Activated T-cell treated with anti-CD3 and anti-CD28 coated beads, Interleukin-2, amount 50 U/mL, for 72 hours (primary cell): ENCODE measurements at places on chromosomes 5 and 9.

DNA sequence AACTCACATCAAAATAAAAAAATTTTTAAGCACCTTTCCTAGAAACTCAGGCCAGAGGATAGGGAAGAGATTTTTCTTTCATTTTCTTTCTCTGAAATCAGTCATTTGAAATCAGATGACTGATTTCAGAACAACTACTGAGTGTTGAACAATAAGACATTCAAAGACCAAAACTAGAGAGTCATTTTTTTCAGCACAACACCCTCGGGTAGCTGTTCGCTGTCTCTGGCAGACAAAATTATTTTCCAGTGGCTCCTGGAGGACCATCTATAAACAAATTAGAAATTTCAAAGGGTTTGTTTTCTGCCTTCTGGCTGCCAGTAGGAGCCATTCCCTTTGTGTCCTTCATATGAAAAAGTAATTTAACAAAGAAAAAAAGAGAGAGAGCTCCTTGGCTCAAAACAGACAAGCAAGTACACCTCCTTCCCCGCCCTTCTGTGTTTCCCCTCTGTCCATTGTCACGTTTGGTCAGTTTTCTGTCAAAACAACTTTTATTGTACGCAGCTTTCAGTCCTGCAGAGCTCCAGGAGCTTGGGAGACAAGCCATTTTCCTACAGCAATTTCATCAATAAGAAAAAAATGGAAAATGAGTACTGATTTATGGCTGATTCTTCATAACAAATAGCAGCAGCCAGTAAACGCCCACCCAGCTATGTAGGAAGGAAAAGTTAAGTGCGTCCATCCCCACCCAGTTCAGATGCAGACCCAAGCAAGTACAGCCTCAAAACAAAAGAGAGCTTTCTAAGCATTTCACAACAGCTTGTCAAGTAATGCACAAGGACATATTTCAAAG, 405.2 kb downstream of the ZNF608 start:
- DNase-seq, result no peak

- no peak for DNase-seq
Measured at GRCh38 chr5:61587125-61587524, 255.1 kb downstream of the ZSWIM6 start.

DNA sequence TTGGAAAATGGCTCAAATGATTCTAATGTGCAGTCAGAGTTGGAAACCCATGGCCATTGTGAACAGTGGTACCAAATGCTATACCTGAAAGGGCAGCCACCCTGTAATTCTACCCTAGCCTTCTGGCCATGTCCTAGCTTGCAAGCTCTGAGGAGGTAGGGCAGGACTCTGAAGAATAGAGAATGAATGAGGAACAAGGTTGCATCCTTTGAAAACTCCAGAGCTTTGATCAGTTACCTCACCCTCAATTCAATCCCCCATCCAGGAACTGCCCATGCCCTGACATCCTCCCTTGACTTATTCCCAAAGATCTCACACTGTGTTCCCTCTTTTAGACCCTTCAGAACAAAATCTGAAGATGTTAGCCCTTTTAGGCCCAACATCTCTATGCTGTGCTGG, 17.8 kb upstream of the ERMP1 start:
- DNase-seq, result no peak

DNA sequence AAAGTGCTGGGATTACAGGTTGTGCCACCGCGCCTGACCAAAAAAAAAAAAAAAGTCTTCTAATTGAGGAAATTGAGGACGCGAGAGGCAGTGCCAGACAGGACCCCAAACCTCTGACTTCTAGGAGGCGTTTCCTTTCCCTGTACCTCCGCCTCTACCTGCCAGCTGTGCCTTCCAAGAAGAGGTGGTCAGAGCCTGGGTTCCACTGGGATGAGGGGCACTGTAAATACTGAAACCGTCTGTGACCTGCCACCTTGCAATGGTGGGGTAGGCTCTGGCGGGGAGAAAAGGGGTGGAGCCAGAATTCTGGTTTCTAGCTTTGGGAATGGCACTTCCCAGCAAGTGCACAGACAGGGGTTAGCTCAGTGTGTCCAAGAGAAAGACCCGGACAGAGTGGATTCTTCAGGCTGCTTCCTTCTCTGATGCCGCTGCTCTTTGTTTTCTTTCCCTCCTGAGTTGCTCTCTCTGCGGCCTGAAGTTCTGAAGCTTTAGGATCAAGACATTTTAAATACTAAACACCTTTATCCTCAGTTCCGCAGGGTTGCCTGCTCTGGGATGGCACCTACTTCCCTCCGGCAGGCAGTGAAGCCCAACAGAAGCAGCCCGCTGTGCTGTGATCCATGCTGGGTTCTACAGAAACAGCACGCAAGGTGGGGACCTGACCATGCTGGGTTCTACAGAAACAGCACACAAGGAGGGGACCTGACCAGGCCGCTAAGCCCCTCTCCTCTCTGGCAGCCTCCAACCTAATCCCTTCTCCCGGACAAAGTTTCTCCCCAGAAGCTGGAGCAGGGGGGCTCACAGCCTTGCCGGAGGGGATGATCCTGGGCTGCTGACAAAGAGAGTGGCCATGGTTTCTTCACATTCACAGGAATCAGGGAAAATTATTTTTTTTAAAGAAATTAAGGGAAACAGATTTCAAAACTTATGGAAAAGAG, 65.2 kb downstream of the OTULIN start:
- no peak for DNase-seq

GRCh38 chr9:7210854-7211637, 453.3 kb downstream of the KDM4C start:
- no peak for DNase-seq

DNA sequence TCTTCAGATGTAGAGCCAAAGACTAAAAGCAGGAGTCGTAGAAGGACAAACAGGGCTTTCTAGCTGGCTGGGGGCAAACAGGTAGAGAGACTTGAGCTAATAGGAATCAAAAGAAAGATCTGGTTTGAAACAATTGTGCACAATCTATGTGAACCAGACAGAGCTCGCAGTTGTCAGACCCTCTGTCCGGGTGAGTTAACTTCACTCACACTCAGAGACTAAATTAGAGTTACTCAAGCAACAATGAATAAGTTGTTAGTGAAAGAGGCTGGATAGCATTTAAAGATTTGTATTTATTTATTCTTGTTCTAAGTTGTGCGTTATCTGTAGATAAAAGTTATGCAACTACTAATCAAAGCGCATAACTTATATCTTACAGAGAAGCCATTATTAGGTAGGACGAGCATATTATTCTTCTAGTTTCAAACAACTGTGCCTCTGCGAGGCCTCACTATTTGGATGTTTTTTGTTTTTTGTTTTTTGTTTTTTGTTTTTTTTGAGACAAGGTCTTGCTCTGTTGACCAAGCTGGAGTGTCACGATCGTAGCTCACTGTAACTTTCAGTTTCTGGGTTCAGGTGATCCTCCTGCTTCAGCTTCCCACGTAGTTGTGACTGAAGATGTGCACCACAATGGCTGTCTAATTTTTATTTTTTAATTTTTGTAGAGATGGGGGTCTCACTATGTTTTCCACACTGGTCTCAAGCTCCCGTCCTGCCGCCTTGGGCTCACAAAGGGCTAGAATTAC, 13.2 kb upstream of the LNPEP start:
- DNase-seq, result no peak

GRCh38 chr9:93071464-93071863, 13.0 kb downstream of the SUSD3 start:
- DNase-seq, result no peak

- no peak for DNase-seq
Measured at GRCh38 chr5:143085319-143085917, 315.2 kb downstream of the ARHGAP26 start.

DNA sequence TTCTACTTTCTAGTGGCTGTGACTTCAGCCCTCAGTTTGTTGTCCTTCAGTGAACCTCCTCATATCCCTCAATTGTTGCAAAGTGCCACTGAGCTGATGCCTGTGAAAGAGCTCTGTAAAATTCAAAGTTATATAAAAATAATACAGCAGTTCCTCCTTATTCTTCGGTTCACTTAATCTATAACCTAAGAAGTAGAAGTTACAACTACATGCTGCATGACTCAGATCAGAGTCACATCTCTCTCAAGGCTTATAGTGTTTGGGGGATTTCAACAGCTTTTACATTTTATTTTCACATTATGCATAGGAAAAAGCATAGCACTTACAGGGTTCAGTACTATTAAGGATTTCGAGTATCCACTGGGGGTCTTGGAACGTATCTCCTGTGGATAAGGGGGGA, 25.1 kb upstream of the GCNT1 start:
- DNase-seq, result no peak

- DNase-seq, result no peak
Measured at GRCh38 chr5:167699432-167699831, 592.0 kb upstream of the WWC1 start.

DNA sequence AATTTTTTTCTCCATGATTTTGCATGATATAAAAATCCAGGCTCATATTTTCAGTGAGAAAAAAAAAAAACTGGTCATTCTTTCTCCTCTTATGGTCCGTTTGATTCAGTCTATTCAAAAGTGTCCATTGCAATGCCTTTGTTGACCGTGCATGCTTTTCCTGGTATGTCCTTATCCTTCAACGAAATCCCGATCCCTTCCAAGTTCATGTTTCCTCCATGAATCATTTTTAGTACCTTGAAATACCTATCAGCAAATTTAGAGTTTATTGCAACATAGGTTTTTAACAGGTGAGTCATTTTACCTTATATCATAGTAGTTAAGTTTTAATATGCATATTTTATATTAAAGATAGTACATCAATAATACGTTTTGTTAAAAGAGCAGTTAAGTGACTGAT, 773.8 kb upstream of the CHD1 start:
- DNase-seq, result no peak

DNA sequence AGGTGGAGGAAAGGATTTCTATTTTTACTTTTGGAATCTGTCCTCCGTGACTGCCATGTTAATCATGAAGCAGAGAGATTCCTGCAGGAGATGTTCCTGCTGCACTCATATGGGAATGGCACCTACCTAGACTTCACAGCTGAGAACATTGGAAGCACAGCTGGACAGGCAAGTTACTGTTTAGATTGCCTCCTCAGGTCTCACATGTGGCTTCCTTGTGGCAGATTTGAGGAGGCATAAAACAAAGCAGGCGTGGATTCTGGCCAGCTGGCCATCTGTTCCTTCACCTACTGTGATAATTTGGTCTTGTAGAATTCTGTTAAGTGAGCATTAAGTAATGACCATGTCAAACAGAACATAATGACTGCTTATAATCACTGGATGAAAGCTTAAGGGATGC, 193.4 kb downstream of the EDIL3 start:
- no peak for DNase-seq

DNA sequence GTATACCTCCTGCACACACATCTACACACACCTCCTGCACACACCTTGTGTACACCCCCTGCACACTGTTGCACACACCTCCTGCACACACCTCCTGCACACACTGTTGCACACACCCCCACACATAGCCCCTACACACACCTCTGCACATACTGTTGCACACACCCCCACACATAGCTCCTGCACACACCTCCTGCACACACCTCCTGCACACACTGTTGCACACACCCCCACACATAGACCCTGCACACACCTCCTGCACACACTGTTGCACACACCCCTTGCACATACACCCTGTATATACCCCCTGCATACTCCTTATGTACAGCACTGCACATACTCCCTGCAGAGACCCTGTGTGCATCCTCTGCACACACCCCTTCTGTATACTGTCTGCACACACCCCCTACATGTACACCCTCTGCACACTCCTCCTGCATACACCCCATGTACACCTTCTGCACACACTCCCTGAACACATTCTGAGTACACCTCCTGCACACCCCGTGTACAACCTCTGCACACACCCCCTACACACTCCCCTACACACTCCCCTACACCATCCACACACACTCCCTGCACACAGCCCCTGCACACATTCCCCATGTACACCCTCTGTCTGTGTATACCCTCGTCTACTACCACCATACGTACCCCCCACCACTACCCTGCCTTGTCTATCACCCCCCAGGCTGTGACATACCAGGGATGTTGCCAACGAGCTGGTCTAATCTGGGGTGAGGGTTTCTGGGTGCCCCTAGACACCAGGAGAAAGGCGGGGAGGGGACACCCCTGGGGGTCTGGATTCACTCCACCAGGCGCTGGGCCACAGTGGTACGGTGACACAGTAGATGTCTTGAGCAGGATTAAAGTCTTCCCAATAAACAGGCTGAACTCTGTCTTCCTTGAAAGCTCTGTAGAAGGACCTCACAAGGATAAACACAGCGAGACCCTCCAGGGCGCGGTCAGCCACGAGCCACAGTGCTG, 1.1 kb upstream of the CEP72 start:
- DNase-seq, result no peak

DNA sequence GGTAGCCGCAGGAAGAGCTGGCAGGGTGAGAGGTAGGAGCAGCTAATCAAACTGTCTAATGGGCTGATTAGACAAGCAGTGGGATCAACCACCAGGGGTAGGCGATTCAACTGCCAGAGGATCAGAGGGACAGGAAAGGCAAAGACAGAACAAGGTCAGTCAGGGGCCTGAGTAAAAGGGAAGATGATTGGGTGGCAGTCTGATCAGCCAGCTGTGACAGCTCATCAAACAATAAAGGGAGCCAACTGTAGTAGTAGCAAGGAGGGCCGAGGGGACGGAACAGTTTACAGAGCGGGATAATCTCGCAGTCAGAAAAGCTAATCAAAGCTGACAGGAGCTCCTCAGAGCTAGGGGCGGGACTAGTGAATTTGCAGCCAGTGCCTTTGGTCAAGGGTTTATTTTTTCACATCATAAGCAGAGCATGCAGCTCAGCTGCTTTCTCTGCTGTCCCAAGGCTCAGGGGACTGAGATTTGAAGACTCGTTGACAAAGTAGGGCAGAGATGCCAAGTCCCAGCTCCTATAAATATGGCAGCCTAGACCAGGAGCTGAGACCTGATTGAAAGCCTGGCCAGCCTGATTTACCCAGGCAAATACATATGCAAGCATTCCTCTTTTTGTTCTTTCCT, 418.2 kb downstream of the GABRG2 start:
- DNase-seq, result no peak

DNA sequence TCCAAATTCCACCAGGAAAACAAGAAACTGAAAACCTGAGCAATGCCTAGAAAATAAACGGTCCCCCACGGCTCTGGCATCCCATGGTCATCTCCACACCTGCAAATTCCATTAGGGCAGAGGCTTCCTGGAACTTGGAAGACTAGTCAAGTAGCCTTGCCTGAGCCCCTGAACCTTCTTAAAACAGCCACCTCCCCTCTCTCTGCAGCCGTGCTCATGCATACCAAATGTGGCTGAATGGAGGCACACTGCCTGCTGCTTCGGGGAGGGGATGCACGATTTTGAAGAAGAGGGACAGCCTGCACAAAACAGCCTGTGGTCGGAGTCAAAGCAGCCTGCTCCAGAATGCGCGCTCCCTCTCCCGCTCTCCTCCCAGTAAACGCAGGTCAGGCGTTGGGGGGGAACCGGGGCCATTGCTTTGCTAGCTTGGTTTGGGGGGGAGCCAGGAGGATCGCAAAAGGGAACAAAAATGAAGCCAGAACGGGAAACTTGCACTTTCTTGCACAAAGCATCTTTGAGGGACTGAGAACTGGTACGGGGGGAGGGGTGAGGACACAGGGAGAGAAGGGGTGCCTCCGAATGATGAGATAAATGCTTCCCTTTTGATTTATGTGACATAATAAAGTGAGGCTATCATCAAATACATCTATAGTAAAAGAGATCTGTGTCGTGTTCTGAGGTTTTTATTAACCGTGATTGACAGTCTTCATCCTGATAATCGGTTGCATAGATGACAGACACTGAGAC, at the start of gene TRPM3:
TSS of gene TRPM3 (minus strand) at position 347 of the 747 bp plus-strand sequence. CDS start at position 80, 267 bp downstream.
- DNase-seq, result no peak
